Adipose tissue (tissue), 3 donors: ENCODE measurements at places on chromosomes 5 and 9. TPM values are rescaled to one million over a fixed set of nuclear protein-coding genes. Genes with fewer than 3 reads are reported as not detected.

The TAF11L10 gene
- polyA plus RNA-seq, result not detected

The MARCOL gene
- polyA plus RNA-seq, result not detected

The HAPLN1 gene
- polyA plus RNA-seq, result not detected

The PCDHA9 gene
- not detected for polyA plus RNA-seq

The ADAMTS19 gene
- not detected for polyA plus RNA-seq

The OR13C4 gene
- polyA plus RNA-seq, result not detected

The HMCN2 gene
- polyA plus RNA-seq, result 0.98 TPM

The SPATA24 gene
- 4.1 TPM for polyA plus RNA-seq

The MYOZ3 gene
- polyA plus RNA-seq, result 0.06 TPM

The N4BP3 gene
- polyA plus RNA-seq, result 0.58 TPM

The BAAT gene
- 0.32 TPM for polyA plus RNA-seq

The OR13J1 gene
- polyA plus RNA-seq, result not detected

The FAM200C gene
- polyA plus RNA-seq, result 1.3 TPM

The WNK2 gene
- polyA plus RNA-seq, result 22.2 TPM

The DBH gene
- not detected for polyA plus RNA-seq

The CNTRL gene
- 3.9 TPM for polyA plus RNA-seq

The CSF1R gene
- 17.0 TPM for polyA plus RNA-seq

The RASEF gene
- polyA plus RNA-seq, result 11.5 TPM

The SPINK4 gene
- polyA plus RNA-seq, result 0.40 TPM

The FGF18 gene
- polyA plus RNA-seq, result 1.6 TPM

The COL23A1 gene
- polyA plus RNA-seq, result 0.45 TPM

The COL15A1 gene
- 7.5 TPM for polyA plus RNA-seq

The AQP7 gene
- 548 TPM for polyA plus RNA-seq

The CRB2 gene
- 0.22 TPM for polyA plus RNA-seq

The FGF1 gene
- polyA plus RNA-seq, result 0.75 TPM

The CENPP gene
- polyA plus RNA-seq, result 1.5 TPM

The CCL27 gene
- 0.34 TPM for polyA plus RNA-seq

The MRPL41 gene
- polyA plus RNA-seq, result 68.7 TPM

The ZNF883 gene
- polyA plus RNA-seq, result 0.56 TPM

The SLC28A3 gene
- 2.7 TPM for polyA plus RNA-seq

The PRXL2C gene
- polyA plus RNA-seq, result 5.1 TPM

The POLR1E gene
- 27.7 TPM for polyA plus RNA-seq

The PDE6A gene
- polyA plus RNA-seq, result not detected

The SHISAL2B gene
- polyA plus RNA-seq, result 1.6 TPM

The MRPS30 gene
- 16.4 TPM for polyA plus RNA-seq

The PCDHGA10 gene
- 0.79 TPM for polyA plus RNA-seq

The RNF208 gene
- polyA plus RNA-seq, result 4.0 TPM

The ENTREP1 gene
- 3.2 TPM for polyA plus RNA-seq

The HNRNPA0 gene
- polyA plus RNA-seq, result 13.2 TPM

The TSSK1B gene
- polyA plus RNA-seq, result not detected

The KCNN2 gene
- 0.45 TPM for polyA plus RNA-seq

The RALGPS1 gene
- 4.3 TPM for polyA plus RNA-seq

The ERCC6L2 gene
- 6.7 TPM for polyA plus RNA-seq
